ENCODE measurements at places on chromosomes 2 and 18.

DNA sequence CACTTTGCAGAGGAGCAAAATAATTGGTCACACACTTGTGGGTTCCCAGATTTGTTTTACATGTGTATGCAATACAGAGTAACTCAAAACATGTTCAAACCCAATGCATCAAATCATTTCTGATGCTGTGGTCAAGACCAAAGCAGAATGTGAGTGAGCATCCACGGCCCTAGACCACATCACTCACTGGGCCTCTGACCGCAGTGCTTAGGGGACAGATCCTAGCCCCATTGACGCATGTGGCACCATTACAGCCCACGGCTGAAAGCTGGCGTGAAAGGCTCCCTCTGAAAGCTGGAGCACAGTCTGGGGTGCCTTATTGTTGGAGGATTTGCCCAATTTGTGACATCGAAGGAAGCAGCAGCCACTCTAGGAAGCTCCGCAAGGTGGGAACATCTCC lies 498.8 kb upstream of the TCF4 start:
- DNase-seq, result no peak

GRCh38 chr2:84458551-84459017 lies 496 bp downstream of the SUCLG1 start:
- DNase-seq, result no peak

DNA sequence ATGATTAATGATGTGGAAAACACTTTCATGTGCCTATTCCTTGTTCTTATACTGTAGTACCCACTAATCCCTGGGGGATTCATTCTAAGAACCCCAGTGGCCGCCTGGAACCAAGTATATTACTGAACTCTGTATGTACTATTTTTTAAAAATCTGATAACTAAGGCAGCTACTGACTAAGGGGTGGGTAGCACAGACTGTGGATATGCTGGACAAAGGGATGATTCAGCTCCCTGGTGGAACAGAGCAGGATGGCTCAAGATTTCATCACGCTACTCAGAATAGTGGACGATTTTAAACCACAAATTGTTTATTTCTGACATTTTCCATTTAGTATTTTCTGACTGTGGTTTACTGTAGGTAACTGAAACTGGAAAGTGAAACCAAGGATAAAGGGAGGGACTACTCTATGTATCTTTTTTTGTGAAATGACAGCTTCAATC lies 41.8 kb upstream of the CDC42EP3 start:
- no peak for DNase-seq

- DNase-seq, result no peak
Measured at GRCh38 chr2:181658444-181658843, 1.5 kb upstream of the CERKL start.

GRCh38 chr18:12774982-12775381 lies 72.1 kb downstream of the PSMG2 start:
- no peak for DNase-seq

DNA sequence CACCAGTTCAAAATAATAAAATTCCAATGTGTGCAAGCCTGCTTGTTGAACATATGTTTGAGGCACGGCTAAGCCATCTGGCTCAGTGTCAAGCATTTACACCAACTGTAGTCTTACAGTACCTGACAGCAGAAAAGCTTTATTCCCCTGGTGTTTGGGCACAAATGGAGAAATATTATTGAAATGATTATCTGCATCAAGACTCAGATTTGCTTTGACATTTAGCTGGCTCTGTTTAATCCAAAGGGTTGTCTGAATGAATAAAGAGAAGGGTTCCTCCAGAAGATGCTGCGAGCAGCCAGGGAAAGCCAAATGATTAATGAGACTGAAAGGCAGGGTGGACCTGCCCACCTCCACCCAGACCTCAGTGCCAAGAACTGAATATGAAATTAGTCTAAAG lies 393.2 kb upstream of the GALNT5 start:
- DNase-seq, result no peak

- no peak for DNase-seq
Measured at GRCh38 chr2:21042958-21043743, 722 bp downstream of the APOB start.

- DNase-seq, result no peak
Measured at GRCh38 chr18:45439851-45440645, 175.2 kb upstream of the SLC14A2 start.

- DNase-seq, result no peak
Measured at GRCh38 chr2:18151237-18151636, 272.8 kb downstream of the KCNS3 start.

DNA sequence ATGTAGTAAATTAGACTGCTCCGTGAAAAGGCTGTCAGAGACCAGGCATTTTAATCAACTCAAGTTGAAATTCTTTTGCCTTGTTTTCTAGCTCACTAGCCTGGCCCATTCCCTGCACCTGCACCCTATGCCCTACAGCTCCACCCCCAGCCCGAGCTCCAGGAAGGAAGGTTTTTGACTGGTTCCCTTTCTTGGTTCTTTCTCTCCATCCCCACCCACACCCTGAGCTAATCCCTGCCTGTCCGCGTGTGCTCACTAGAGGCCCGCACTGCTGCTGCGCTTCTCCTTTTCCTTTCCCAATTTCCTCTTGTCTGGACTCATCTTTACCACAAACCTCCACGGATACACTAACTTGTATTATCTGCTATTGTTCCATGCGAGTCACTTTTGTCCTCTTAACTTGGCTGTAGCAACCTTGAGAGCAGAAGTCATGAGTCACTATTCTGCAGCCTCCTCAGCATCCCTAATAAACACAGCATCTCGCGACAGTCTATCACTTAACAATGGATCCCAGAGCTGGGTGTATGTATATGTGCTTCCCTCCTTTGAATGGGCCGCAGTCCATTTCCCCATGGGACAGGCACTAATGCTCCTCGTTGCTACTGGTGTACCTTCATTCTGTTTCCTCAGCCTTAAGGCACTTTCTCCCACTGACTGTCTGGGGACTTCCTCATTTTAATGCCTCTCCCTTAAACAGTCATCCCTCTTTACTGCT lies 36.5 kb downstream of the COLEC12 start:
- no peak for DNase-seq

DNA sequence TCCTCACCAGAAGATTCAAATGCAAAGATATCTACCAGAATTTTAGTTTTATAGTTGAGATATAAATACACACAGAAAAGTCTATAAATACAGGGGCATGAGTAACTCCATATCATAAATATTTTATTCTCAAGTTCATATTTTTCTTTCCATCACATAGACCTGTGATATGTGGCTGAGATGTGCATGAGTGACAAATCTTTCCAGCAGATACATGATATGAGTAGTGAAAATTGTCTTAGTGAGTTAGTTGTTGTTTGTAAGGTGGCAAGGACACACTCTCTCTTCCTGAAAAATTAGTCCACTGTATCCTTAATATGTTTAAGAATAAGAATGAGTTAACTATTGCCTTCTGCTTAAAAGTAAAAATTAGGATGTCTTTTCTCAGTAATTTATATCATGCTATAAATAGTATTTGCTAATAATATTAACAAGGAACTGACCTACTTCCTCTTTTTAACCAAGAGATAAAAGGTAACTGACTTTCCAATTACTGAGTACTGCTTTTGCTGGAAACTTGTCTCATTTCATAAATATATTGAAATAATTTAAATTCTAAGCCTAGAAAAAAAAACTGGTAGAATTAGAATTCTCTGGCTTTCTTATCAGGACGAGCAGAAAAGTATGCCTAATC lies 85.2 kb upstream of the SESTD1 start:
- DNase-seq, result no peak

- no peak for DNase-seq
Measured at GRCh38 chr2:127520424-127520823, 5.9 kb downstream of the IWS1 start.

- no peak for DNase-seq
Measured at GRCh38 chr2:5343785-5344335, 348.3 kb upstream of the SOX11 start.

DNA sequence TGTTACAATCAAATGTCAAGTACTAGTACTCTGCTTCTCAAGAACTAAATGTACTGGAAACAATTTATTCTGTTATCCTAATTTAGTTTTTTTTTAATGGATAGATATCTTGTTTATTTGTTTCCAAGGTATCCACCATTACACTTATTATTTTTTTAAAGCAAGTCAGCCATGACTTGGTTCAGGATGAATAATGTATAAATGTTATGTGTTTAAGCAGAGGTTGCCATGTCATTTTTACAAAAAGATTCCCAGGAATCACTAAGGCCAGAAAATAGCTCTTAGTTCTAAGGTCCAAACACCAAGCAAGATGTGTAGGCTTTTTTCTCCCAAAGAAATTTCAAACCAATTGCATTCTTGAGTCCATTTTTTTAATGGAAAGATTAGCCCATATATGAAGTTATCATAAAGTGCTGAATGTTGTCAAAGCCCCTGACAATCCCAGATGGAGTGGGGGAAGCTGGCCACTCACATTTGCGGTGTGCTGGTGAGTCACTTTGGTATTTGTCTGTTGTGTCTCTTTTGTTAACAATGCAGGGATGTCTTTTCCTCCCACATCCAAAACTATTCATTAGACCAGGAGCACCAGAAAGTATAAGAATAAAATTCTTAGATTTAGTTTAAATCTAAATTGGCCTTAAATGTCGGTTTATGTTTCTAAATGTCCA lies 158.9 kb downstream of the COL6A3 start:
- DNase-seq, result no peak

DNA sequence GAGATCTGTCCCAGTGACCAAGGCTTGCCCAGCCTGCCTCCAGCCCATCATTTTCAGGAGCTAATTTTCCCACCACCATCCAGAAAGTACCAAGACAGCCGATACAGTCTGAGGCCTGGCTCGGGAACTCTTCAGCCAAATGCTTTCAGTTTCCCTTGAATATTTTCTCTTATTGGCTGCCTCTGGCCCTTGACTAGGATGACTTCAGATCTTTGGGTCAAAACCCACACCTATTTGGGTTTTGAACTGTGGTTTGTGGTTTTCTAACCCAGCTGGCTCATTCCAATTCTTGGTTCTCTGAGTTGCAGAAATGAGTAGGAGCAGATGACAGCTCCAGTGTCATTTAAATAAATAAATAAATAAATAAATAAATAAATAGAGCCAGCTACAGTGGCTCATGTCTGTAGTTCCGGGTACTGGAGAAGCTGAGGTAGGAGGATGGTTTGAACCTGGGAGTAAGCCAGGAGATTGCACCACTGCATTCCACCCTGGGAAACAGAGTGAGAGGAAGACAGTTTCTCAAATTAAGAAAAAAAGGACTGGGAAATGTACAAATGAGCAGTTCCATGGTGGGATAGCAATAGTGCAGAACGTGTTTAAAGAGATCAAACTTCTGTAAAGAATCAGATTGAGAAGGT lies 465.0 kb upstream of the SOX11 start:
- DNase-seq, result no peak

GRCh38 chr2:120685066-120685973 lies 50.3 kb upstream of the GLI2 start:
- no peak for DNase-seq

- DNase-seq, result peak; percentile 19
Measured at GRCh38 chr18:49691177-49691608, 122.1 kb downstream of the ACAA2 start.

- no peak for DNase-seq
Measured at GRCh38 chr2:36163520-36164254, 191.9 kb upstream of the CRIM1 start.

DNA sequence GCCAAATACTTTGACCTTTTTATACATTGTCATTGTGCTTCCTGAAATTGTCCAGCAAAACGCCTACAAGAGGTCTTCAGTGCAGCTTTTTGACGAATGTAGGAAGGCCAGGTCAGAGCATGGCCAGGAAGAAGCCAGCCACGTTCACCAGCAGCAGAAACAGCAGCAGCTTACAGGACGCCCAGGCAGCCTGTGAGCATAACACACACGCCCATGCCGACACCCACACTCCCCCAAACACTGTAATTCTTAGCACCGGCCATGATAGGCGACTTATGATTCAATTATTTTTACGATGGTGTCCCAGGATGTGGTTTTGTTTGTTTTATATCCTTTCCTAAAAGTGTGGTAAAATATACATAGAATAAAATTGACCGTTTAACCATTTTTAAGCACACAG lies 249.1 kb upstream of the SALL3 start:
- DNase-seq, result no peak
